NB4 (cell line): ENCODE measurements at places on chromosomes 5 and 9.

DNA sequence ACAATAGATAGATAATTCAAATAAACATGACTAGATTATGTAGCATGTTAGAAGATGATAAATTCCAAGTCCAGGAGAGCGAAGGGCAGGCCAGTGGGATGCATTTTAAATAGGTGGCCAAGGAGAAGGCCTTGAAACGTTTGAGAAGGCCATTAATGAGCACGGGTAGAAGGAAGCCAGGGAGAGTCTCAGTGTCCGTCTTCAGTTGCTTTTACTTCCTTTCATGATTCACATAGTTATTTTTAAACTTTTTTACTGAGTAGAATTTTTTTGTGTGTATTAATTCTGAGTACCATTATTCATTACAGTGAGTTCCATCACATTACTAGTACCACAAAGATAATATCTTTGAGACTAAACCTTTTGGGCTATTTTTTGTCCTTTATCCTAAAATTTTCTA is 259.2 kb downstream of the ARRDC3 start:
- DNase-seq, result no peak

DNA sequence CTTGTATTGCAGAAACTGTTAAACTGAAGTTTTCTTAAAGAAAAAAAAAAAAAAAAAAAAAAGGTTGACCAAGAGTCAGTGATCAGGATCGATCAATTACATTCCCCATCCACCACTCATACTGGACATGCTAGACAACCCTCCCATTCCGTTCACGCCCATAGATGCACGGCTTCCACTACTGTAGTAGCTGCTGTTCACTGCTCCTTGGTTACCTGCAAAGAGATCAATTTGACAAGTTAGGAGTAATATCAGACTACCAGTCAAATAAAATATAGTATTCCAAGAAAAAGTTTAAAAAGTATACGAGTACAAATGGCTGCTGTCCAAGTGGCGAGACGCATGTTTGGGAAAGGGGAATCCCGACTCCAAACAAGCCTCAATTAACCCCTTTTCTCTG is 8.7 kb downstream of the HNRNPH1 start:
- peak; percentile 8 for DNase-seq

- no peak for DNase-seq
These were observed 199.9 kb downstream of the SNX18 start for GRCh38 chr5:54717459-54717858.

GRCh38 chr5:137203011-137203632 is 296.0 kb downstream of the SPOCK1 start:
- no peak for DNase-seq

DNA sequence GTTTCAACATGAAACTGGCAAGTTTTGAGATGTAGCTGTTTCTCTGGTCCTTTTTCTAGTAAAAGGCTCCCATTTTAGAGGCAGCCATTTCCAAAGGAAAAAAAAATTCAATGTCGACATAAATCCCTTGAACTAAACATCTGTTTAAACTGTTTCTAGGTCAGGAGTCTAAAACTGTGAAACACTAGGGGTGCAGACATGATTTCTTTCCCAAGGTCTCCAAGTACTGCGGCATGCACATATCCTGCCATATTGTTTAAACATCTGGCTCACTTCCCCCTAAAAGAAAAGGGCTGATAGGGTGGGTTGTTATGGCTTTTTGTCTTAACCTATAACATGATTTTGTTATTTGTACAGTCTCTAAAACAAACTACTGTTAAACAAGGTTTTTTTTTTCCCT is 51.1 kb downstream of the NFIB start:
- no peak for DNase-seq

DNA sequence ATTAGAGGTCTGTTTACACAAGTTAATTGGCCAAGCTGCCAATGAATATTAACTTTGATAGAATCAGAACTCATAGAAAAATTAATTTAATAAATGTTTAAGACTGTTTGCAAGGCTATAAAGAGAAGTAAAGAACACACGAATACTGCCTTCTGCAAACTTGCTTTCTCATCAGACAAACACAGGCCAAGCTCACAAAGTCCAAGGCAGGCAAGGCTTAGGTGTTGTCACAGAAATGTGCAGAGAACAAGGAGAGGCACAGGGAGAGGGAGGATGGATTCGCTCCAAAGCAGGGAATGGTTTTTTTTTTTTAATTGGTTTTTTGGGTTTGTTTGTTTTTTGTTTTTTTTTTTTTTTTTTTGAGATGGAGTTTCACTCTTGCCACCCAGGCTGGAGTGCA is 43.4 kb downstream of the RETREG1 start:
- no peak for DNase-seq

GRCh38 chr5:90144625-90145327 is 264.8 kb downstream of the CETN3 start:
- no peak for DNase-seq

GRCh38 chr5:54171645-54172384 is 138.6 kb downstream of the ARL15 start:
- DNase-seq, result peak; percentile 17

DNA sequence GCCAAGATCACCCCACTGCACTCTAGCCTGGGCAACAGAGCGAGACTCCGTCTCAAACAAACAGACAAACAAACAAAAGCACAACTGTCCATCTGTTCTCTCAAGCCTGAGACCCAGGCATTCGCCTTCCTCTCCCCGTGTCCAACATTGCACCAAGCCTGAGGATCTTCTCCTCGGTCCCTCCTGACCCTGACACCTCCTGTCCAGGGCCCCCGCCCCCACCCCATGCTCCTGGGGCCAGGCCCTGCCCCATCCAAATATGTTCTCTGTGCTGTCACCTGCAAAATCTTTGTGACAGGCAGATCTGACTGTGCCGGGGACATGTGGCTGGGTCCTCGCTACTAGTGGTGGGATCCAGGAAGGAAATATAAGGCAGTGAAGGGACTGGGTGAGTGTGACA is 33.4 kb upstream of the UNC5A start:
- no peak for DNase-seq

- no peak for DNase-seq
These were observed 193.9 kb downstream of the TRPM3 start for GRCh38 chr9:70927530-70927929.
